NCI-H187 treated with DMSO at 0.1 percent for 48 hours (cell line): ENCODE measurements at places on chromosomes 4 and X.

DNA sequence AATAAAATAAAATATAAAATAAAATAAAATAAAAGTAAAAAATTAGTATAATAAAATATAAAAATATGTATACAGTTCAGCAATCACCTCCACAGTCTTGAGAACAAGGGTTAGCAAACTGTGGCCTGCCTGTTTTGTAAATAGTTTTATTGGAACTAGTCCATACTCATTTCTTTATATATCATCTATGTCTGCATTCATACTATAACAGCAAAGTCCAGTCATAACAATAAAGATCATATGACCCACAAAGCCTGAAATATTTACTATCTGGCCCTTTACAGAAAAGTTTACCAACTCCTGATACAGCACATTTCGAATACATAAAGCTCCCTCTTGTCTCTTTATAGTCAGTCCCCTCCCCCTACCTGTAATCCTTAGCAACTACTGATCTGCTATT lies 111.9 kb downstream of the SLC10A6 start:
- DNase-seq: no peak

DNA sequence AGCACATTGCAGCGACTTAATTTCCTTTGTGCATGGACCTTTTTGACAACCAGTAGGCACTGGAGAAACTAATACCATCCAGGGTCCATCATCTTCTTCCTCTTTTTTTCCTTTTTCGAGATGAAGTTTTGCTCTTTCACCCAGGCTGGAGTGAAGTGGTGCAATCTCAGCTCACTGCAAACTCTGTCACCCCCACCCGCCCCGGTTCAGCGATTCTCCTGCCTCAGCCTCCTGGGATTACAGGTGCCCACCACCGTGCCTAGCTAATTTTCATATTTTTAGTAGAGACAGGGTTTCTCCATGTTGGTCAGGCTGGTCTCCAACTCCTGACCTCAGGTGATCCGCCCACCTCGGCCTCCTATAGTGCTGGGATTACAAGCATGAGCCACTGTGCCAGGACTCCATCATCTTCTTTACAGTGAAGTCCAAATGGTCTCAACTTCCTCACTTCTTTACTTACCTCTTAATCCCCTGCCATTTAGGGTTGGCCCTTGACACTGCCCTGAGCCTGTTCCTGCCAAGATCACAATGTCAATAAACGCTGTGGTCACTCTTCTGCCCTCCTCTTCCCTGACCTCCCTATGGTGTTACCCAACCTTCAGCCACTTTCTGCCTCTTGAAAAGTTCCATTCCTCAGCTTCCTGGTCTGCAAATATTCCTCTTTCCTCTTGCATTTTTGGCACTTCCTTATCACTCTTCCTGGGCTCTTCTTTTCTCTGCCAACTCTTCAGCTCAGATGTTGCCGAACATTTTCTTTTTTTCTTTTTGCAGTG lies 119.8 kb upstream of the SLC34A2 start:
- no peak for DNase-seq

GRCh38 chr4:7464259-7464655 lies 29.5 kb upstream of the PSAPL1 start:
- no peak for DNase-seq

GRCh38 chrX:21972721-21973120 lies 32.2 kb downstream of the SMS start:
- no peak for DNase-seq

DNA sequence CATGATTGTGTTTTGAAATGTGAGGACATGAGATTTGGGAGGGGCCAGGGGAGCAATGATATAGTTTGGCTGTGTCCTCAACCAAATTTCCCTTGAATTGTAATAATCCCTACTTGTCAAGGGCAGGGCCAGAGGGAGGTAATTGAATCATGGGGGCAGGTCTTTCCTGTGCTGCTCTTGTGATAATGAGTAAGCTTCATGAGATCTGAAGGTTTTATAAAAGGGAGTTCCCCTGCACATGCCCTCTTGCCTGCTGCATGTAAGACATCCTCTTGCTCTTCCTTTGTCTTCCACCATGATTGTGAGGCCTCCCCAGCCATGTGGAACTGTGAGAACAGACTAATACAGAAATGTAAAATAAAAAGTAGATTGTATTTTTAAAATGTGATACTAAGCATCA lies 1294.9 kb downstream of the ADGRL3 start:
- DNase-seq: no peak

- no peak for DNase-seq
These were observed 124.1 kb upstream of the TBL1X start for GRCh38 chrX:9340598-9341290.
